ENCODE measurements at places on chromosomes 6 and 20. TPM values are rescaled to one million over a fixed set of nuclear protein-coding genes. Genes with fewer than 3 reads are reported as not detected.
A peak's percentile ranks its signal among the peaks of the same experiment; 100 is the strongest.

Gene FKBP1C
- 1.1 TPM for total RNA-seq

DNA sequence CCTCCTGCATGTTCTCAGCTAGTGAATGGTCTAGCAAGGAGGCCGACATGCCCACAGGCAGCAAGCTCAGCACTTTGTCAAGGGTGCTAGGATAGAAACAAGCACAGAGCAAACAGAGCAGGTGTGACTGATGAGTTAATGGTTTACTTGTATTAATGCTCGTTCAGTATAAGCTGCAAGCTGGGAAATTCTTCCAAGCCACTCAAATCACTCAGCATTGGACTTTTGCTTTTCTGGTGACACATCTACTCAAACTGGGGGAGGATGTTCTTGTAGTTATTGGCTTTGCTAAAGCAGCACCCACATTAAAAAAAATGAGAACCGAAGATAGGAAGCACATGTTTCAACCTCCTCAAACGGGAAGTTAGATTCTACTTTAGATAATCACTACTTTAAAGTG, 43.1 kb upstream of the NEDD9 start:
- no peak for DNase-seq

DNA sequence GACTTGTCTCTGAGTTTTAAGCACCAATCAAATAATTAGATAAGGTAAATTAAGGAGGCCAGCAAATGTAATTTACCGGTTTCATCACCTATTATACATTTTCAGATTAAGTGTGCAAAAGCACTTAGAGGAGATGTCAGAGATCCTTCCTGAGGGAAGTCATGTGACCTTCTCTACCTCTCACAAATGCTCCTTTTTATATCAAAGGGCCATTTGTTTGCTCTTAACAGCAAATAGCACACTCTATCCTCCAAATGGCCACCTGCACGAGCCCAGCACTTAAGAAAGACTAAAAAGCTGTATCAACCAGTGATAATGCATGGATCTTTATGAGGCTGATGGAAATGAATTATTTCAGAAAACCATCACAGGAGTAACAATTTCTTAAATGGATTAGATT, 149.4 kb downstream of the ELOVL4 start:
- DNase-seq, result no peak

- DNase-seq, result no peak
Observed at GRCh38 chr20:3068075-3068474, 3.3 kb upstream of the OXT start.

GRCh38 chr6:88004707-88005106, 42.9 kb upstream of the SPACA1 start:
- peak; percentile 54 for DNase-seq

- no peak for DNase-seq
Observed at GRCh38 chr6:115058414-115059211, 715.8 kb upstream of the HS3ST5 start.

Gene MUCL3
- 5.3 TPM for total RNA-seq

GRCh38 chr6:17884498-17885478, 102.6 kb downstream of the KIF13A start:
- no peak for DNase-seq

- DNase-seq, result no peak
Observed at GRCh38 chr6:23532227-23532626, 593.8 kb upstream of the NRSN1 start.

DNA sequence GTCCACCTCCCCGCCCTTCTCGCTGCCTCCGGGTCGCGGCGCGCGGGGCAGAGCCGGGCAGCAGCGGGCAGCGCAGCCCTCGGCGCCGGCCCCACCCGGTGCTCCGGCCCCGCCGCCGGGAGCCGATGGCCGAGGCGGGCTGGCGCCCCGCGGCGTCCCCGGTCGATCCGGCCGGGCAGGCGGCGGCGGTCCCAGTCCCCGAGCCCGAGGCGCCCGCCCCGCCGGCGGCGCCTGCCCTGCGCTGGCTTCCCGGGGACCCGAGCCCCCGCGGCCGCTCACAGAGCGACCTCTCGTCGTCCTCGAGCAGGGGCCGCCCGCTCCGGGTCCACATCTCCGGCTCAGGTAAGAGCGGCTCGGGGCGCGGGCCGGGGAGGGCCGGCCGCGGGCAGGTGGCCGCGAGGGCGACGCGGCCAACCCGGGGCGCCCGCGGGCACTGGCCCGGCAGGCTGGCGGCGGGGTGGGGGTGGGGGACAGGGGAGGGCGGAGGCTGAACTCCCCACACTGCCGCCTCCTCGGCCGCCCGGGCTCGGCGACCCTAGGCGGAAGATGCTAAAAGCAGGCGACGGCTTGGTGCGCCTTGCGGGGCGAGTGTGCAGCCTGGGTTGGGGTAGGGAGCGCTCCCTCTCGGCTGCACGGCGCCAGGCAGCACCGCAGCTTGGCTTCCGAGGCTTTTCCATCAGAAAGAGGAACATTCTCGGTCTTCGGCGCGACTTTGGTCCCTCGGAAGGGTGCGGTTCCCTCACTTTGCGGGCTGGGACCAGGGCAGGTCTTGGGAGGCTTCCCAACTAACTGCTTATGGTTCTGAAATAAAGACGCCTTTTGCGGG, 25.6 kb upstream of the FUCA2 start:
- DNase-seq, result peak; percentile 82

Gene C20orf141
- total RNA-seq, result not detected

Gene BPI
- 0.44 TPM for total RNA-seq

GRCh38 chr6:150134280-150134920, 8.4 kb upstream of the PPP1R14C start:
- DNase-seq, result no peak

GRCh38 chr6:1027109-1027794, 284.6 kb upstream of the FOXQ1 start:
- DNase-seq, result no peak

Gene IL17A
- not detected for total RNA-seq

Gene SCRT2
- not detected for total RNA-seq

GRCh38 chr6:120736740-120737139, 597.5 kb downstream of the TBC1D32 start:
- DNase-seq, result no peak

GRCh38 chr6:92380803-92381601, 1038.4 kb downstream of the EPHA7 start:
- no peak for DNase-seq

GRCh38 chr20:21632031-21632734, 73.3 kb upstream of the PAX1 start:
- DNase-seq, result no peak

- DNase-seq, result no peak
Observed at GRCh38 chr6:52568320-52568719, 8.5 kb downstream of the TRAM2 start.

DNA sequence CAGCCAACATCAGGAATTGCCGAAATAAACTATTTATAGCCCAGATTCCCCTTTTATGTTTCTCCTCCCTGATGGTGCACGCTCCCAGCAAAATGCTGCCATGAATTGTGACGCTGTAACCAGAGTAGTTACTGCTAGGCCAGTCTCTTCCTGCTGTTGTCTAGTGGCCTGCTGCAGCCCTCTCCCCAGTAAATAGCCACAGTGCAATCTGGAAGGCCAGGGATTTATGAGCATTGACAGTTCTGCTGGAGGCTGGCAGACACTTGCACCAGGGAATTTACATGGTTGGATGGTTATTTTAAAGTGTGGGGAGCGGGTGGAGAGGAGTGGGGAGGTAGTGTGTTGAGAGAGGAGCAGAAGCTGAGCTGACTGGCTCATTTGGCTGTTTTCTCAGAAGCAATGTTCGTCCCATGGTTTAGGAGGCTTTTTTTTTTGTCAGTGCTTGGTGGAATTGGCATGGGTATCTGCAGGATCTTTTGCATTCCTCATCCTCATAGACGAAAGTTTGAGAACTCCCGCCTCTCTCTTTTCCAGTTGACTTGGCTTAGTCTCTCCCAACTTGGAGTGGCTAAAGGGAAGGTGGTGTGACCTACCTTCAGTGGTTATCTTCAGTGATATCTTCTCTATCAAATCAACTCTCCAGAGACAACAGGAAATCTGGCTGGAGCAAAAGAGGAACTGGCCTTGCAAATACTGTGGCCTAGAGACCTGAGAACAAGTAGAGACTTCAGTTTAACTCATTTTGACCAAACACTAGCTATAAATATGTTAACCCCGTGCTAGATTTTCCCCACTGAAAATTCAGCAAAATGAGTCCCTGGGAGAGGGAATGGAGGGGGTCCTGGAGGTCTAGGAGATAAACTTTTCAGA, 99.3 kb upstream of the VSTM2L start:
- no peak for DNase-seq

DNA sequence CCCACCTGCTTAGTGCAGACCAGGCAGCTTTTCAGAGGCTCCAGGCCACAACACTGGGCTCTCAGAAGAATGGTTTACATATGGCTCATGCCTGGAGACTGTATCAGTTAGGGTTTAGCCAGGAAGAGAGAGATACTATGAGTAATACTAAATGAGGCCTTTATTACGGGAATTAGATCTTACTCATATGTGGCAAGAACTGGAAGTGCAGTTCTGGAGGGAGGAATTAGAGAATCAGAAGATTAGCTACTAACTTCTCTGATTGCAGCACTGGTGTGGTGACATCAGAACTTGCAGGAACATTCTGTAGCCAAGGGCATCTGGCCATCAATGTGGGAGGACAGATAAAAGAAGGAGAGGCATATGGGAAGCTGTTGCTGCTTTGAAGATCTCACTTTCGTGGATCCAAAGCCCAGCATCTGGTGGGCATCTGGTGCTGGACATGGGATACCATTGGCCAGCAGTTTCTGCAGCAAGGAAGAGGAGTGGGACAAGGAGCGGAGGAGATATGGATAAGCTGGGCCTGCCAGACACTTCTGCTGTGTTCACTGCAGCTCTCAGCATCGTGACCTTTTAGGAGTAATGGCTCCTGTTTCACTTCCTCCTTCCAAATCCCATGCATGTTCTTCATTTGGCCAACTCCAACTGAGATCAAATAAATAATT, 248.5 kb downstream of the BTBD3 start:
- DNase-seq, result no peak

Gene SMIM13
- 7.9 TPM for total RNA-seq

Gene CST1
- total RNA-seq, result not detected

Gene TPX2
- 1.9 TPM for total RNA-seq

Gene HLA-DOB
- total RNA-seq, result 0.95 TPM

GRCh38 chr6:143258945-143259344, 191.6 kb downstream of the ADAT2 start:
- no peak for DNase-seq

DNA sequence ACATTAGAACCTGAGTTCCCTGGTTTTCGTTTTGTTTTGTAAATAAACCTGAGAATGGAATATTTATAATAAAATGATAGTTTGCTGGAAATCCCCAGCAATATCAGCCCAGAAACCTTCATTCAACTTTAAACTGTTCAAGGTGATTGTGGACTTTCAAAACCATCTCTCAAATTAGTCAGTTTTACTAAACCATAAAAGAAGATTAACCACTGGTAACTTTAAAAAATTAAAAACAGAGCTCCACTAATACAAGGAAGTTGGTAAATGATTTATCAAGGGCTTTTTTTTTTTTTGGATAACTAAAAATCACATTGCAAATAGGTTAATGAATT, 10.0 kb downstream of the MBOAT1 start:
- DNase-seq, result no peak

DNA sequence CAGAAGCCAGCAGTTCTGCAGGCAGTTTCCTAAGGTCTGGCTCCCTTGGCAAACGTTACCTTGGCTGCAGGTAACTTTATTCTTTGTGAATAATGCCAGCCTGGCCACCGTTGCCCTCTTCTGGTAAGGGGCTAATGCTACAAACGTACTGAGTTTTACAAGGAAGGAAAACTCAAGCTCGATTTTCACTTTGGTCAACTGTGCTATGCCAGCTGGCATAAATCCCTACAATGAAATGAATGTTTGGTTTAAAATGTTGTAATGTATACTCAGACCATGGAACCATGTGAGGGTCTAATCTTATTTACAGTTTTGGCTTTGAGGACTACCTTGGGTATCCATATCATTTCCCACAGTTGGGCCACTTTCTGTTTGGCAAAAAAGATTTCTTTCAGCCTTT, 101.4 kb downstream of the SLX4IP start:
- peak; percentile 50 for DNase-seq

DNA sequence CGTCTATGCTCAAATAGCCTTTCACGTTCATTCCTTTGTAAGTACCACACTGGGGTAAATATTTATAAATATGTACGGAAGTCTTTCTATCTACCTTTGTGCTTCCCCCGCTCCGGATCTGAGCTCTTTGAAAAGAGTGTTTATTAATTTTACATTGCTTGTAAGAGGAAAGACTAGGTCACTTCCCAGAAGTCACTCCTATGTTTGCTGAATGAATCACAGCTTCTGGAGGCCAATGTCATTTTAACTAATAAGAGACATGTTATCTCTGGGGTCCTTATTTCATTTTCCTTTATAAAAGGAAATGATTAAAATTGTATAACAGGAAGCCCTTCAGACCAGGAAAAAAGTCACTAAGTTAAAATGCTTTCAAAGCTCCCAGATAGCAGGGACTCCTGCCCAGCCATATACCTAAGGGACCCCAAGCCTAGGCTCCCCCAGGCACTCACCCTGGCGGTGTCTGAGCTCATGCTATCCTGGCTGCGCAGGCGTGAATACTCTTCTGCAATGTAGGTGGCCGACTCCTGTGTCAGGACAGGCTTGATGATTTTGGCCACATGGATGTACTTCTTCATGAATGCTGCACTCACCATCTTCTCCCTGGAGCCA, 12.6 kb downstream of the MCM3 start:
- no peak for DNase-seq
